ENCODE measurements at places on chromosomes 6 and 20.

- peak; percentile 91 for DNase-seq
These were observed 109.1 kb downstream of the TFAP2B start for GRCh38 chr6:50927800-50928199.

- no peak for DNase-seq
These were observed 23.1 kb upstream of the LAMP5 start for GRCh38 chr20:9491324-9491723.

DNA sequence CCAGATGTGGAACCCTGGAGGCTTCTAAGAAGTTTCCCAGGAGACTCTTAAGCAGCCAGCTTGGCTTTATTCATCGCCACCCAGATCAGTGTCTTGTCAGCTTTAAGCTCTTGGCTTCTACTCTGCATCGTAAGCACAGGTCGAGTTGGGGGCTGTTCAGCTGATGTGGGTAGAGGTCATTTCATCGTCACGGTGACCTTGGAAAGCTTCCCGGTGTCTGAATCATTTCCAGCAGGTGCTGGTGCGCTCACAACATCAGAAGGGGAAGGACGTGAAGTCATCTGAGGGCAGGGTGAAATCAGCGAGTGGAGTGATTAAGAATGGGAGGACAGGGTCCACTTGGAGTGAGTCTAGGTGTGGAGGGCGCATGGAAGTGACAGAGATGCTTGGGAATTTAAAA lies 112.6 kb downstream of the SASH1 start:
- DNase-seq, result no peak

DNA sequence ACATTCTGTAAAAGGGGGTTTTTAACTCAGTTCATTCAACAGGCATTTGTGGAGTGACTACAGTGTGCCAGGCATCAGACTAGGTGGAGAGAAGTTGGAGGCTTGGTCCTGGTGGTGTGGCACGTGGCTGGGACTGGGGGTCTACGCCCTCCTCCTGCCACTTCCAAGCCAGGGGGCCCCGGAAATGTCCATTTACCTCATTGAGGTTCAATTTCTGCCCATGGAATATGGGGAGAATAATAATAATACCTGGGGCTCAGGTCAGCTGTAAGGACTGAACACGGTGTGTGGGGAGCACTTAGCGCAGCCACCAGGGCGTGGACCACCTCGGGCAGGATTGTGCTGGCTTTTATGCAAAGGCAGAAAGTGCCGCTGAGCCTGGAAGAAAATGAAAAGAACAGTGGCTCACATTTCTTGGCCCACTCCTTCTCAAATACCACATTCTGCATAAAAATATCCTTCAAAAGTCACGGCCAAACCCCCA lies 229.4 kb downstream of the ANKRD60 start:
- no peak for DNase-seq

DNA sequence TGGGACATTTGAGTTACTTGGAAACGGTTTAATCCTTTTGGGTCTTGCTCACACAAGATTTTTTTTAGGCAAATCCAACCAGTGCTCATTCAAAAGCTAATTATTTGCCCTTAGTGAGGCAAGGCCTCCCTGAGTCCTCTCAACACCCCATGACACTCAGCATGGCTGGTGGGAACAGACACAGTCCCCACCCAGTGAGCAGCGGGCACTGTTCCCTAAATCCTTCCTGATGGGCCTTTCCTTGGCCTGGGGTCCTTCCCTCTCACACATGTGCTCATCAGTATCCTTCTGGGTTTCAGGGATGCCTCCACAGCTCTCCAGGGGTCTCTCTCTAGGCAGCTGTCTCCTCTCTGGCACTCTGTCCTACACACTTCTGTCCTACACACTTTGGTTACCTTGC lies 28.0 kb downstream of the PLAGL2 start:
- no peak for DNase-seq

GRCh38 chr6:138349891-138350290 lies 27.8 kb upstream of the SMIM28 start:
- DNase-seq, result no peak

- peak; percentile 88 for DNase-seq
These were observed 38.3 kb downstream of the SIRPA start for GRCh38 chr20:1933465-1933870.

DNA sequence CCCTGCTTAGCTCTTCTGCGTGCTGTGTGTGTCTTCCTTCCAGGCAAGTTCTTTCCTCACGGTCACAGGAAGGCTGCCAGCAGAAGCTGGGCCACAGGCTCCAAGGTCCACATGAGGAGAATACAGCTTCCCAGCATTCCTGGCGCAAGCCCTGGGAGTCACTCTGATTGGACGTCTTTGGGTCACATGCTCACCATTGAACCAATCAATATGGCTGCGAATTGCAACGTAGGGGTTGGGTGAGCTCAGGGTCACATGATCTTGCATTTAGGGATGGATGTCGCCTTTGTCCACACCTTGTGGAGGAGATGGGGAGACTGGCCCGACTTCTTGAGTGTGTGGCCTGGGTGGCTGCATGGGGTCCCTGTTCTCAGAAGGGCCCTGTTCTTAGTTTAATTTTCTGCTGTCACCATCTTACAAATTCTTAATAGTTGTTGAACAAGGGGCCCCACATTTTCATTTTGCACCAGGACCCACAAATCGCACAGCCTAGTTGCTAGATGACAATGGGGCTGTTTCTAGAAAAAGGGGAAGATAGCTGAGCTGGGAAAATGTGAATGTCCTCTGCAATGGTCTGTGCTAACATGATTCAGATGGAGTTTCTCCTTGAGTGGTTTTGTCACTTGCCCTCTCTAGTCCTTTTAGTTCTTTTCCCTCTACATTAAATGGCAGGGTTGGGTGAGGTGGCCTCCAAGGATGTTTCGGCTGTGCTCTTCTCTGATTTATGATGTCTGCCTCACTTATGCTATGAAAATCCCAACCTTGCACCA lies 149.6 kb downstream of the CDH26 start:
- no peak for DNase-seq

GRCh38 chr20:44011251-44011940 lies 96.7 kb downstream of the TOX2 start:
- DNase-seq, result no peak

GRCh38 chr6:7424058-7424457 lies 34.5 kb downstream of the RIOK1 start:
- DNase-seq, result no peak

DNA sequence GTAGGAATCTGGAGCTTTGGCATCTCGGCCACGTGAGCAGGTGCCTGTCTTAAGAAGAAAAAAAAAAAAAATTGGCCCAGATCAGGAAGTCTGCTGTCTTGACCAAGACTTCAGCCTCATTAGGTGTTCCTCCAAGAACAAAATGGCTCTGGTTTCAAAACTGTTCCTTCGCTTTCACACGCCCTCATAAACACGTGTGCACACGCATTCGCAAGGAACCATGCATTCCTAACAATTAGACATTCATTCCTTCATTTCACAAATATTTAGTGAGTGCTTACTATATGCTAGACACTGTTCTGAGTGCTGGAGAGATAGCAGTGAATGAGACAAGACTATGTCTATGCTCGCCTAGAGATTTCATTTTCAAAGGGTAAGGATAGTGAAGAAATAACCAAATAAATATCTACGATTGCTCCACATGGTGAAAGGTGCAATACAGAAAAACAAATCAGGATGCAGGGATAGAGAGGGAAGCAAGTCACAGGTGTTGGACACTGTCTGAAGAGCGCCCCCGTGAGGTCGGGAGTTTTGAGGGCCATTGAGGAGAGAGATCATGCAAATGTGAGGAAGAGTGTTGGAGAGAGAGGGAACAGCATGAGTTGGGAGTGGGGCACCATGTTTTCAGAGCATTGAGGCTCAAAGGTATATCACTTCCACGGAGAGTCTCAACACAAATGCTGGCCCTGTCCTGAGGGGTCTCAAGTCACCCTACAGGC lies 53.3 kb downstream of the CCDC170 start:
- DNase-seq, result no peak

GRCh38 chr6:149831308-149831820 lies 32.8 kb downstream of the LRP11 start:
- no peak for DNase-seq

DNA sequence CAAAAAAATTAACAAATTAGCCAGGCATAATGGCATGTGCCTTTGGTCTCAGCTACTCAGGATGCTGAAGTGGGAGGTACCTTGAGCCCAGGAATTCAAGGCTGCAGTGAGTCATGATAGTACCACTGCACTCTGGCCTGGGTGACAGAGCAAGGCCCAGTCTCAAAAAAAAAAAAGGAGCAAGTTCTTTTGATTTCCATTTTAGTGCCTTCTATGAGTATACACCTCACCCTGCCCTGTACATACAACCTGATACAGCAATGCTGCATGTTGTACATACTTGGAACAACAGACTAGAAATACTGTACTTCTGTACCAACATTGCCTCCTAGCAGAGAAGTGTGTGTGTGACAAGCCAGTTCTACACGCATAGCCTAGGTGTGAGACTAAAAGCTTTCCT lies 97.3 kb upstream of the CARMIL1 start:
- DNase-seq, result peak; percentile 76

DNA sequence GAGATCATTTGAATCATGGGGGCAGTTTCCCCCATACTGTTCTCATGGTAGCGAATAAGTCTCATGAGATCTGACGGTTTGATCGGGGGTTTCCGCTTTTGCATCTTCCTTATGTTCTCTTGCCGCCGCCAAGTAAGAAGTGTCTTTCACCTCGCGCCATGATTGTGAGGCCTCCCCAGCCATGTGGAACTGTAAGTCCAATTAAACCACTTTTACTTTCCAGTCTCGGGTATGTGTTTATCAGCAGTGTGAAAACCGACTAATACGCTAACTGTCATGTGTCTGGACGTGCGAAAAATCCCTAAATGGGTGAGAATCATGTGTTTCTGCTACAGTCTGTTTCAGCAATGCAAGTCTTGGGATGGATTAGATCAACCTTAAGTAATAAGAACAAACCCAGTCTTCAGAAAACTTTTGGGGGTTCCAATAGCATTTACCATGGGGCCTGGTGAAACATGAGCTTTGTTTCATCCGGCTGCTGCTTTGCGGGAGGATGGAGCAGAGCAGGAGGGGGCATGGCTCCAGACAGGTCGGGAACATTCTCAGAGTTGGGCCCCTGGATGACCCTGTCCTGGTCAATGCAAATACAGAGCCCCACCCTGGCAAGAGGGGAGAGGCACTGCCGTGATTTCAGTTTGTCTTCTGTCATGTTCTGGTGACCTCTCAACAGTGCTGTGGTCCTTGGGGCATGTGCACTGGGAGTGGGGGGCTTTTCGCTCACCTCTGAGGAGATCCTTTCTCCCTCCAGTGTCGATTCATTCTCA lies 41.5 kb downstream of the CTCFL start:
- no peak for DNase-seq

DNA sequence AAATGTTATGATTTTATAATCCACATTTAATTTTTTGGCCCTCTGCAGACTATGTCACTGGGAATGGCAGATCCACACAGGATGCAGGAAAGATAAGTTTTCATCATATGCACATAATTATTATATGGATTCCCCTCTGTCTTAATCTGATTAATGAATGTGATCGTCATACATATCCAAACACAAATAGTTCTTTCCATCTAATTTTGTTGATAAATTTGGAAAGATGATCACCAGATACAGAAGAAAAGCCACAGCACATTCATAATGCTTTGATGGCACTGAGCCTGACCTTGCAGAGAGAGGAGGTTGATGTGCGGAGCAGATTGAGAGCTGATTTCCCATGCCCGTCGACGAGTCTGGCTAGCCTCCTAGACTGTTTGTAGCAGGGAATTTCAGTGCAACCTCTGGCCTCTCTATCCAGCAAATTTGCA lies 471.5 kb downstream of the EPM2A start:
- DNase-seq, result no peak

- DNase-seq, result no peak
These were observed 595 bp upstream of the SRF start for GRCh38 chr6:43170417-43170930.

GRCh38 chr6:43277643-43278523 lies 20.2 kb upstream of the SLC22A7 start:
- DNase-seq, result no peak

GRCh38 chr6:111746983-111747382 lies 126.3 kb downstream of the FYN start:
- no peak for DNase-seq

- DNase-seq, result peak; percentile 20
These were observed 166.8 kb downstream of the DST start for GRCh38 chr6:56475736-56476457.

GRCh38 chr6:70375882-70376281 lies 37.4 kb upstream of the FAM135A start:
- DNase-seq, result peak; percentile 10

DNA sequence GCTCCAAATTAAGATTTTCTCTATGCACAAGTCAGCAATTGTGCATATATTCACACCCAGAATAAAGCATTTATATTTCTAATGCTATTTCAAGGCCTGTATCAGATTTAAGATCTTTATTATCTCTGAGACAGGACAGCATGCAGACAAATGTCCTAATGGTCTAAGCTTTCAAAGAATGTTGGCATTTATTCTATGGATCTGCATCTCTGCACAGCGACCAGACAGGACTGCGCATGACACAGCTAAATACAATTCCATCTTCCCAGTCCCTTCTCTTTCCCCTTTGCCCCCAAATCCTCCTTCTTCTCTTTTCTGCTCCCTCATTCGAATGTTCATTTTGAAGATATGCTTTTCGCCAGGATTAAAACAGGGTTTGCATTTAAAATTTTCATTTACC lies 478.5 kb downstream of the PKHD1 start:
- DNase-seq, result no peak

DNA sequence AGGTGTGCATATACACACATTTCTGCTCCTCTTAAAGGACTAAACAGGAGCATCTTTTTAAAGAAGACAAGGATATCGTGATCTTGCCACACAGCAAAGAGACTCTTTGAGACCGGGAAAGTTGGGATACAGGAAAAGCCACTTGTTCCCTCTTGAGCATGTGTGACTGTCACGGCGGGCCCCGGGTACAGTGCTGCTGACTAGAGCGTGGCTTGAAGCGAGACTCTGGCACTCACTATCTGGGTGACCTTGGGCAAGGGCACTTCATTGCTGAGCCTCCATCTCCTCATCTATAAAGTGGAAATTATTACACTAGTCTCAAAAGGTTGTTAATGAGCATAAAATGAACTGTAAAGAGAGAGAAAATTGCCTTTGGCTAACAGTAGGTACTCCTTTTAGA lies 713.9 kb downstream of the PTPRT start:
- no peak for DNase-seq

GRCh38 chr6:106510090-106510970 lies 119.0 kb downstream of the RTN4IP1 start:
- DNase-seq, result peak; percentile 71

DNA sequence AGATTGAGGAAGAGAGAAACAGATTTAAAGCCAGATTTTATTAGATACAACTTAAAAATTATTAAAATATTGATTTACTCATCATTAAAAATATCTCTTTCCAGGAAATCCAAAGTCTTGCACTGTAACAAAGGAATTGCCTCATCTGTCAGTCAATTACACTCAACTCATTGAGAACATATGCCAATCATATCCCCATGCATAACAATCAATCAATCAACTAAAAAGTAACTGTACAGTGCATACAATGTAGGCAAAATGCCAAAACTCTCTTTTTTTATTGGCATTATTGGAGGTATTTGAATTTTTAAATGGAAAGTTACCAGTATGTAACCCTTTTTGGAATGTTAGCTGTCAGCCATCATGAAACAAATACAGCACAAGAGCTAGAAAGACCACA lies 45.3 kb upstream of the FAM83B start:
- no peak for DNase-seq

Measured in kidney tubule cell (primary cell).